ENCODE measurements at places on chromosomes 1 and 21.
A peak's percentile ranks its signal among the peaks of the same experiment; 100 is the strongest.

DNA sequence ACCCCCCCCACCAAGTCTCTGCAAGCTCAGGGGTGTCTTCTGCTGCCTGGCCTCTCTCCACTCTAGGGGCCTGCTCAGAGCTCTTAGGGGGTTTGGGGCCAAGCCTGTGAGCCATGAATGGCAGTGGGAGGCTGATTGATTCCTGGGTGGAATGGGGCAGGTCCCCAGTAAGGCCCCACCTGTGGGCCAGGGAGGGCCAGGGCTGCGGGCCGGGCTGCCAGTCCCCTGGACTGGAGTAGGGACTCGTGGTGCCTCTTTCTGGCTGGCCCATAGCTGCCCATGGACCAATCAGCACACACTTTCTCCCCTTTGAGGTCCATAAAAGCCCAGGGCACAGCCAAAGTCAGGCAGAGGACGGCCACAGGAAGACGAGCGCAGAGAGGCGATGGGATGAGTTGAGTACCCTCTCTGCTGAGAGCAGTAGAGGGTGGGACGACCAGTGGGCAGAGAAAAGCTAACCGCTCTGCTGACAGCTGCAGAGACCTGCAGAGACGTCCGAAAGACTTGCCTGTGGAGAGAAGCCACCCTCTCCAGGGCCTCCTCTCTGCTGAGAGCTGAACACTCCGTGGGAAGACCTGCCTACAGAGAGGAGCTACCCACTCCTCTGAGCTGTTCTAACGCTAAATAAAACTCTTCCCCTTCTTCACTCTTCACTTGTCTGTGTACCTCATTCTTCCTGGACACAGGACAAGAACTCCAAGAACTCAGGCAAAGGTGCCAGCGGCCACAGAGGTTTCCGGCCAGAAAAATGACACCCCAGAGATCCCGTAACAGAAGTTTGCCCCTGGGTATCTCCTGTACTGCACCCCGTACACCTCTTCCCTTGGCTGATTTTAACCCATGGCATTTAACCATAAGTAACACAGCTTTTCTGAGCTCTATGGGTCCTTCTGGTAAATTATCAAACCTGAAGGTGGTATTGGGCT lies 38.2 kb upstream of the TARDBP start:
- no peak for DNase-seq

- DNase-seq, result no peak
These were observed 12.9 kb upstream of the THRAP3 start for GRCh38 chr1:36211307-36211706.

DNA sequence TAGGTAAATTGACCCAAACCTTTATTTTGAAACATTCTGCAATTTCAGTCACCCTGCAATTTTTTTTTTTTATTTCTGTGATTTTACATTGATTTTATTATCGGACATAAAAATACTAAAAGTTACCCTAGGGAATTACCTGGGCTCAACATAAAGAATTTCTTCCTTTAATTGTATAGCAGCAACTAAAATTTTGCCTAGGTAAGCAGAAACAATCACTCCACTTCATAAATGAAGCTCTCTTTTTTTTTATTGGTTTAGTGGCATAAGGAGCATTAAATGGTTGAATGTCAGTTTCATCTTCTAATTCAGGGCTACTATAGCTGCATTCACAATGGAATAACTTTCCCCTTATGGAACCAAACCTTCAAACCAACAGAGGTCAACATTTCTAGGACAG lies 15.3 kb upstream of the OR2M4 start:
- DNase-seq, result no peak

DNA sequence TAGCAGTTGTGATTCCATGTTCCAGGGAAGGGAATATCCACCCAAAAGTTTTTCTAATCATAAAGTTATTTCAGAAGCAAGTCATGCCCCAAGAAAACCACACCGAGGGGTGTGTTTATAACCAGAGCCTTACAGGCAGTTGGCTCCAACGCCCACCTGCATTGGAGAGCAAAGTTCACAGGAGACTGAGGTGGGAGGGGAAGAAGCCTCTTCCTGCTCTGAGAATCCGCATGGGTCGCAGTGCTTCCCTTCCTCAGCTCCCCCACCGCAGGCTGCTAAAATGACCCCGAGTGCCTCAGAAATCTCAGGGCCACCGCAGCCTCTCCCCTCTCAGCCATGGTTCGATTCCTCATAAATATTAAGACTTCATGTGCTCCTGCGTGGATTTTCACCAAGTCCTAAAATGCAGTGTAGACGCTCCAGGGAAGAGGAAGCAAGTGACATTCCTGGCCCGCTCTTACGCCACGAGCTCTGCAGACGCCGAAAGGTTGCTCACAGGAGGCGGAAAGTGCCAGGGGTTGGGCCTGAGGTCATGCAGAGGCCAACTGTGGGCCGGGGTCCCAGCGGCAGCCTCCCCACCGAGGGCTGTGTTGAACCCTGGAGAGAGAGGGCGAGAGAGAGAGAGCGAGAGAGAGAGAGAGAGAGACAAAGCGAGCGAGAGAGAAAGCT lies 13.4 kb upstream of the SPSB1 start:
- peak; percentile 43 for DNase-seq

GRCh38 chr1:3539707-3540425 lies 71.4 kb downstream of the MEGF6 start:
- DNase-seq, result no peak

DNA sequence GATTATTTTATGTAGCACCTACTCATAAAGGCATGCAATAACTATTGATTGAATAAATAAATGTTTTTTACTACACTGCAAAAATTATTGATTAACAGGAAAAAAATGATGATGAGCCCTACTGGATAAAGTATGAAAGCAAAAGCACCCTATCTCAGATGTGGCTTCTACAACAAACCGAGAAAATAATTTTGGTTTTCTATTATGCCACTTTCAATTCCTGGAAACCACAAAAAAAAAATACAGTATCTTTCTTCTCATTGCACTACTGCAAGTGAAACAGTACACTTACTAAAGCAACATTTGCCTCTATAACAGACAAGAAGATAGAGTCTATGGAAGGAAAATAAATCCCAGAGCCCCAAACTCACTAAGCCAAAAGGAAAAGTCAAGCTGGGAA lies 1882.4 kb downstream of the NCAM2 start:
- no peak for DNase-seq

GRCh38 chr1:159929155-159930051 lies 4.1 kb upstream of the TAGLN2 start:
- no peak for DNase-seq

DNA sequence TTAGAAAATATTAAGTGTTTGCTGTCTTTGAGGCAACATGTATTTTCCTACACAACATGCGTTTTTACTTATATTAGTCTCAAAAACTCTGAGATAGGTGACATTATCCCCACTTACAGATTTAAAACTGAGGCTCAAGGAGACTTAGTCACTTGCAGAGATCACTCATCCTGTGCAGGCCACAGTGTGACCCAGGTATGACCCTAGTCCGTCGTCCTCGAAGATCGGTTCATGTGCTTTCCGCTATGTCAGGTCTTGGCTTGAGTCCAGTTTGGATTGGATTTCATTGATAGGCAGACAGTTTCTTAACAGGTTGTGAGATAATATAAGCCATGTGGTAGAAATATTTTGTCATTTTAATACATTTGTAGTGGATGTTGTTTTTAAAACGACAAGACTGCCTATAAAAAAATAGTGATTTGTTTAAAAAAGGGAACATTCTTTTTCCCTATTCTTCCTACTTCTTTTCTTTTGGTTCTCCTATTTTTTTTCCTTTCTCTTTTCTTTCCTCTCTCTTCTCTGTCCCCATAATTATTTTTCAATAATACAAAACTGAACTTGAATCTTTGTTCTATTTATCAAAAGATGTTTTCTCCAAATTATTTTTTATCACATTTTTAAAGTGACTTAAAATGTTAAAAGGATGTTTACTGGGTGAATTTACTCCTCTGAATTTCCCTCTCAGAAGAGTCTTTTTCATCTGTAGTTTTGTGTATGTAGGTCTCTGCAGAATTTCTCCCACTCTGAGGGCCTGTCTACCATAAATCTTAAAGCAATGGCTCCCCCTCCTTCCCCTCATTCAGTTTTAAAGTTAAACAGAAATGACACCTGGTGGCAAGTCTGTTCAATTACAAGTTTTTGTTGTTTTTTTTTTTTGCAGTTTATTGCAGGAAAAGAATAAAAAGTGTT lies 81.8 kb downstream of the PHTF1 start:
- DNase-seq, result no peak

- no peak for DNase-seq
These were observed 13.3 kb downstream of the TESK2 start for GRCh38 chr1:45477646-45478045.

GRCh38 chr1:93502571-93502970 lies 54.7 kb downstream of the FNBP1L start:
- no peak for DNase-seq

- no peak for DNase-seq
These were observed 51.7 kb downstream of the TOR1AIP2 start for GRCh38 chr1:179825798-179826460.

- DNase-seq, result no peak
These were observed 75.5 kb downstream of the CAMK2N1 start for GRCh38 chr1:20410503-20410902.

- no peak for DNase-seq
These were observed 719 bp downstream of the SOD1 start for GRCh38 chr21:31660259-31660565.

GRCh38 chr1:71101839-71102376 lies 21.1 kb upstream of the ZRANB2 start:
- no peak for DNase-seq

- DNase-seq, result no peak
These were observed 50.4 kb downstream of the RHOU start for GRCh38 chr1:228785366-228786330.

DNA sequence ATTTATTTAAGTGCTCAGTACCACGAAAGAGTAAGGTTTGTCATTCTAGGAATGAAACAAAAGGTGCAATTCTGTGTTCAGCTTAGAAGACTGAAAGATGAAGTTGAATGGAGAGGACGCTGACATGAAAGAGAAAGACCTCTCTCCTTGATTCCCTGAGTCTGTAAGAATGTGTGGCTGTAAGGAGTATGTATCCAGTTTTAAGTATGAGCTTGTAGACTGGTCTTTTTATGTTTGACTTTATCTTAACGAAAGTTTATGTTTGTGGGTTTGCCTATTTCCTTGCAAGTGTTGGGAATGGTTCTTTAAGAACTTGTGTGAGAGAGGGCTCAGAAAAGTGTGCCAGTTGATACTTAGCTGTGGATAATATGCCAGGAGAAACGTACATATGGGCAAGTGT lies 1.4 kb downstream of the CHD1L start:
- DNase-seq, result no peak

DNA sequence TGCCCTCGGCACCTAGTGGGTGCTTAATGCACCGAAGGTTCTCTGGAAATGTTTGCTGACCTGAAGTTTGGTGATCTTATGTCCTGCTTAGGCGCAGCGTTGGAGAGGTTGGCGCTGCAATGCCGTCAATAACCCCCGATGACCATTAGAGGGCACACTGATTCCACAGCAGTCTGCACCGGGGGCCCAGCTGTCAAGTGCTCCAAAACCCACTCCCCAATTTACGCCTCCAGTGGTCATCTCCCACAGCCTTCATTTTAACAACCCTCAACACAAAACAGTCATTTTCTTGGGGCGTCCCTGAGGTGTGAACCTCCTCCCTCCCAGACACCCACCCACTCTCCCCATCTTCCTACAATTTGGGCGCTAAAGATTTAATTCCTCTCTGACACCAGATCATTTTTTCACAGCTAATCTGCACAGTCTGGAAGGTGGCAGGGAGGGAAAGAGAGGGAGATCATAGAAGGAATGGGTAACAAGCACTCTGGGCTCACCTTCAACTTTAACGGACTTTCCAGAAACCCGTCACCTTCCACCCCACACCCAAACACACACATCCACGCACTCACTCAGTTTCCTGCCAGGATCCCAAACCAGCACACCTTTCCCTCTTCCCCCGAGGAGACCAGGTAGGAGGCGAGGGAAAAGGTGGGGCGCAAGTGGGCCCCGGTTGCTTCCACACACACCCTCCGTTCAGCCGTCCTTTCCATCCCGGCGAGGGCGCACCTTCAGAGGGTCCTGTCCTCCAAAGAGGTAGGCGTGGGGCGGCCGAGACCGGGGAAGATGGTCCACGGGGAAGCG lies 570 bp upstream of the NPR1 start:
- DNase-seq, result peak; percentile 63

DNA sequence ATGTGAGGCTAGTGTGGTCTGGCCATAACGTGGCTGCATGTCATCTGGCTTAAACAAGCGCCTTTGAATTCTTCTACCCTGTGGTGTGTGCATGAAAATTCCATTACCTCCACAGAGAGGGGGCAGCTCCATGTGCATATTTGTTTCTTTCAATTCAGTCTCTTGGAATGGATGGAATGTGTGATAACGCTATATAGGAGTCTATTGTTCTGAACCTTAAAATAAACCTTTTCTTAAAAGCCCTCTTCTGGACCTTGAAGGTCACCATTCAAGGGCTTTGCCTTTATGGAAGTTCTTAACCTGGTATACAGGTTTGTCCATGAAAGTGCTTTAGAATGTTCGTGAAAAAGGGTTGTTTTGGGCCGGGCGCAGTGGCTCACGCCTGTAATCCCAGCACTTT lies 118.2 kb upstream of the ADGRL2 start:
- no peak for DNase-seq

GRCh38 chr1:3491291-3492246 lies 37.1 kb downstream of the ARHGEF16 start:
- DNase-seq, result peak; percentile 89

DNA sequence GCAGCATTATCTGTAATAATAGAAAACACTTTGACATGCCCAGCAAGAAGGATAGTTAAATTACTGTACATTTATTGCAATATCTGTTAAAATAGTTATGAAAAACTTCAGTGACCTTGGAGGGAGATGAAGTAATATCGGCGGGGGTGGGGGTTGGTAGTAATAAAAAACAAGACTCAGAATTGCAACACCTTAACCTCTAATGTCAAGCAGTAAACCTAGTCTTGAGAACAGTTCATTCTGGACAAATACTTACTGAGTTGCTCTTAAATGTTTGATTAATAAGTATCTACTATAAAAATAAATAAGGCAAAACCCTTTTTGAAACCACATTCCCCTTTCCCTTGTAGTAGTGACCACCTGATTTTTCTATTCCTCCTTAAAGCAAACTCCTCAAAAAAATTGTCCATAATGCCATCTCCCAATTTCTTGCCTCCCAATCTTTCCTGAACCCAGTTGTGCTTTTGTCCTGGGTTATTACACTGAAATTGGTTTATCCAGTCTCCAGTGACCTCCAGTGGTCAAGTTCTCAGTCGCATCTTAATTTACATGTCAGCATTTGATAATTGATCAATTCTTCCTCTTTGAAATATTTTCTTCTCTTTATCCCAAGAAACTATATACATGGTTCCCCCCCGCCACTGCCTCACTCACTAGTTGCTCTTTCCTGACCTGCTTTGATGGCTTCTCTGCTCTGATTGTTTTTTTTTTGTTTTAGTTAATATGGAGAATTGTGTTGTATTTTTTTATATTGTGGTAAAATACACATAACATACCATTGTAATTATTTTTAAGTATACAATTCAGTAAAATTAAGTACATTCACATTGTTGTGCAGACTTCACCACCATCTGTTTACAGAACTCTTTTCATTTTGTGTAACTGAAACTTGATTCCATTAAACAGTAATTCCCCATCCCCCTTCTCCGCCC lies 36.8 kb downstream of the RAP1A start:
- DNase-seq, result no peak

DNA sequence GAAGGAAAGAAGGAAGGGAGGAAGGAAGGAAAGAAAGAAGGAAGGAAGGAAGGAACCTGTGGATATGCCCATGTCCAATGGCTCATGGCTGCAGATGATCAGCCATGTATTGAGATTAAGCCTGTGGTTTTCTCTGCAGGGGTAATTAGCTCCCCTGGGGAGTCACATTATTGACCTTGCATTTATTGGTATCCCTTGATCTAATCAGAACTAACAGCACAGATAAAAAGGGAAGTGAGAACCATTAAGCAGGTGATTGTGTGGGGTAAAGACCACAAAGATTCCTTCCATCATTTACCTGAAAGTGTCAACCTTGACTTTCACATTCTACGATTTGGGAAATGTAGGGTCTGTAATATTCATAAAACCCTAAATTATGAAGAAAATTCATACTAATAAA lies 390.7 kb downstream of the BRINP2 start:
- DNase-seq, result no peak

Data from stimulated activated CD4-positive, alpha-beta T cell treated with anti-CD3 and anti-CD28 coated beads, Interleukin-15, amount 100 ng/mL, for 24 hours (primary cell).